ENCODE measurements at places on chromosomes 11 and 22.

DNA sequence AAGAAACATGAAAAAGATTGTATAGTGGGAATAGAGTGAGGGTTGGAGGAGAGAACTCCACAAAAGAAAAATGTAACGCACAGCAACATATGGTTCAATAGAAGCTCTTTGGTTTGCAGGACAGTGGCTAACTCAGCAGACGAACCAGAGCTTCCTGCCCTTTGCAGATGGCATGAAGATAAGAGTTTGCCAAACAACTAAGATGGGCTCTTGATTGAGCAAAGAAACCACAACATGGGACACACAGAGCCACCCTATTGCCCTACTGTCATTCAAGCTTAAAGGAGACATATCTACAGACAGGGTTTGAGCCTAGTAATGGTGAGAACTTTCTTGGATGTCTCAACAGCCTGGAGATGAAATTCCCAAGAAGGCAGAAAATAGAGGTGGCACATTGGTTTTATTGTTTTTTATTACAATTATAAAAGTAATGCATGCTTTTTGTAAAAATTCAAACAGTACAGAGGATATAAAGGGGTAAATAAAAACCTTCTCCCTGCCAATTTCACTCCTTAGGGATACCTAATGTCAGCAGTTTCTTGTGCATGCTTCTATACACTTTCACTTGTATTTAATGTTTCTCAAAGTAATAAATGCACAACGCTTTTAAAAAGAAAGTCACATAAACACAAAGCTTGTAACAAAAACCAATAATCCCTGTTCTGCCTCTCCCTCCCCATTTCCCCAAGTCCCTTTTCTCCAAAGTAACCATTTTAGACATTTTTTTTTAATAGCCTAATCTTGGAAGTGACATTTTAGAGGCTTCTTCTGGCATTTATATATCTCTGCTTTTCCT is 63.7 kb downstream of the COPB1 start:
- no peak for DNase-seq

- DNase-seq: no peak
Observed at GRCh38 chr22:38729946-38730345, 24.2 kb downstream of the GTPBP1 start.

DNA sequence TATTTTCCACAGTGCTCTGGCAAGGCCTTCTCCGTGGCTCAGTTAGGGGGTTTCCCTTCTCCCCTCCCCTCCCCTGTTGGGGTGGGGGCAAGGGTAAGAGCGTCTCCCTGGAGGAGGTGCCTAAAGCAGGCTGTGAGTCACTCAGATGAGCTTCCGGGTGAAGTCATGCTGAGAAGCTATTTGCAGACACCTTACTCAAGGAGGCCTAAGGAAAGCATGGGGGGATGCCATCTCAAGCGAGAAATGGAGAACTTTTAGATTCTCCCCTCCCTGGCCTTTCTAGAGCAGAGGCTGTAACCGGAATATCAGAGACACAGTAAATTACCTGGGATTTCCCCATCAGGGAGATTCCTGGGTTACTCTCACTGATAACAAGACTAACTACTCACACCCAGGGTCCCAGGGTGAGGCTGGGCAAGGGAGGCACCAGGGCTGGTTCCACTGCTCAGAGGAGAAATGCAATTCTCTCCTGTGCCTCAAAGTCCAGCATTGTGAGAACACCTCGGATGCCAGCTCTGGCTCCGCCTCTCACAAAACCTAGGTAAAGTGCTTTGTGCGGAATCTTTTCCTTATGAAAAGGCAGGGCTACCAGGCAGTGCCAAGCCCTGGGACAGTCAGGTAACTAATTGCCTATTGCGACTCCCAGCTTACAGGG is 123.6 kb downstream of the ABTB2 start:
- peak; percentile 86 for DNase-seq

- peak; percentile 34 for DNase-seq
Observed at GRCh38 chr11:119134389-119134978, 13.1 kb downstream of the HINFP start.

DNA sequence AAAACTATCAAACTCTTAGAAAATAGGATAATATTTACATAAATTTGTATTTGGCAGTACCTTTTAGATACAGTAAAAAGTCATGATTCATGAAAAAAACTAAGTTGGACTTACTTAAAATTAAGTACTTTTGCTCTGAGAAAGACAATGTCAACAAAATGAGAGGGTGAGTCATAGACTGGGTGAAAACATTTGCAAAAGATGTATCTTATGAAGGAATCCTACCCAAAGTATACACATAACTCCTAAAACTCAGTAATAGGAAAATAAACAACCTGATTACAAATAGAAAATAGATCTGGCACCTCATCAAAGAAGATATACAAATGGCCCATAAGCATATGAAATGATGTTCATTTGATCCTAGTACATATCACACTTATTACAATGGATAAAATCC is 1154.6 kb downstream of the JRKL start:
- DNase-seq: no peak

DNA sequence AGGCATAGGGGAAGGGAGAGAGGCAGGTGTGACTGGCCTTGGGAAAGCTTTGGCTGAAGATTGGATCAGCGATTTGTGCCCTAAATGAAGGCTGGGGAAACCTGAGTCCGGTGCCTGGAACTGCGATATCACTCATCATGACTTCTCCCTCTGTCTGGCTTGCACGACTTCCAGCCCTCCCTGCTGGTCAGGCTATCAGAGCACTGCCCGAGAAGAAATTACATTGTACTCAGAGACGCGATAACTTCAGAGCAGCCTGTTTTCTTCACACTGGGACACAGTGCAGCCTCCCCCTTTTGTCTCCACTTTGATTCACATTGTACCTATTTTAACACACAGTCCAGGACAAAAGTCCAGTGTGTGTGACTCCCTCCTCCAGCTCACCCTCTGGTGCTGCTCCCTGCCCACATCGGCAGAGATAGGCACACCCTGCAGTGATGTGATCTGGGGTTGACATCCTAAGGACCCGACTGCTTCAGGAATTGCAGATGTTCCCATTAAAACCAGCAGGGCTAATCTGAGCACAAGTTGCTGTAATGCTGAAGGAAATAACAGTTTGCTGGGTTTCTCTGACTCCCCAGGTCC is 62.1 kb upstream of the CADM1 start:
- DNase-seq: no peak

- DNase-seq: no peak
Observed at GRCh38 chr11:47918882-47919495, 61.4 kb upstream of the PTPRJ start.

GRCh38 chr11:63682066-63683021 is 1.0 kb downstream of the RTN3 start:
- no peak for DNase-seq

GRCh38 chr22:33920927-33921524 is 750 bp upstream of the LARGE1 start:
- DNase-seq: peak; percentile 91
